HT-29 (cell line): ENCODE measurements at places on chromosomes 2 and 18. TPM values are rescaled to one million over a fixed set of nuclear protein-coding genes. Genes with fewer than 3 reads are reported as not detected.

The ESPNL gene
- not detected in 2 replicates for total RNA-seq

The WIPF1 gene
- total RNA-seq, result not detected in 2 replicates

The NAT8 gene
- not detected in 2 replicates for total RNA-seq

The VWC2L gene
- total RNA-seq, result not detected in 2 replicates

The MEP1B gene
- not detected in 2 replicates for total RNA-seq

The MEIS1 gene
- total RNA-seq, result 3.1 and 7.7 TPM in 2 replicates

The MROH2A gene
- total RNA-seq, result 2.4 and 2.8 TPM in 2 replicates

The NDUFV2 gene
- 135 and 152 TPM in 2 replicates for total RNA-seq

The FAM117B gene
- total RNA-seq, result 6.5 and 9.9 TPM in 2 replicates

The CRACDL gene
- 7.6 and 9.5 TPM in 2 replicates for total RNA-seq

The GAREM2 gene
- total RNA-seq, result 0.33 and 0.55 TPM in 2 replicates

The TMEFF2 gene
- total RNA-seq, result not detected in 2 replicates
